ENCODE measurements at places on chromosomes 1 and 21. TPM values are rescaled to one million over a fixed set of nuclear protein-coding genes. Genes with fewer than 3 reads are reported as not detected.

- no peak overlapping the region for H3K4me3 ChIP-seq
- no peaks in the 10 kb centered on the region for H3K27me3 ChIP-seq
- H3K27ac ChIP-seq = no peak overlapping the region
- no peaks in the 10 kb centered on the region for H3K36me3 ChIP-seq
- no peak for DNase-seq
Measured at GRCh38 chr21:42905195-42905594, 12.1 kb downstream of the NDUFV3 start.

DNA sequence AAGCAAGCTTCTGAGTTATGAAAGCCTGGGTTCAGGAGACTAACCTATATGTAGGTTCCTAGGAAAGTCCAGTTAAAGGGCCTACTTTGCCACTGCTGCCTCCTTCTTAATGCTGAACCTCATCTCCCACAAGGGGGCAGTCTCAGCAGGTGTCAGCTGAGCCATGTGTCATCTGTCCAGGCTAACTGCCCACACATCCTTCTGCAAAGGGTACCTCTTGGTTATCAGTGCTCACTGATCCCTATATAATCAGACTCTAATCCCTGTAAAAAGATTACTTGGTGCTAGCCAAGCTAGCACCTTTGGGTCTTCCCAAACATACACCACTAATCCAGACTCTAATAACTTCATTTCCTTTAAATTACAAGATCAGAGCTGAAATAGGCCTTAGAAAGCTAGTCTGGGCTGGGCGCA, 9.0 kb downstream of the PRDX1 start:
- peaks cover 87% of the 10 kb centered on the region for H3K36me3 ChIP-seq
- no peak overlapping the region for H3K4me3 ChIP-seq
- H3K27me3 ChIP-seq = no peaks in the 10 kb centered on the region
- no peak for DNase-seq

- no peaks in the 10 kb centered on the region for H3K27me3 ChIP-seq
- H3K4me1 ChIP-seq = peaks cover 4% of the 10 kb centered on the region
- H3K36me3 ChIP-seq = no peaks in the 10 kb centered on the region
- DNase-seq = no peak
- no peak overlapping the region for H3K4me3 ChIP-seq
Measured at GRCh38 chr1:76269155-76269554, 194.6 kb downstream of the ST6GALNAC3 start.

DNA sequence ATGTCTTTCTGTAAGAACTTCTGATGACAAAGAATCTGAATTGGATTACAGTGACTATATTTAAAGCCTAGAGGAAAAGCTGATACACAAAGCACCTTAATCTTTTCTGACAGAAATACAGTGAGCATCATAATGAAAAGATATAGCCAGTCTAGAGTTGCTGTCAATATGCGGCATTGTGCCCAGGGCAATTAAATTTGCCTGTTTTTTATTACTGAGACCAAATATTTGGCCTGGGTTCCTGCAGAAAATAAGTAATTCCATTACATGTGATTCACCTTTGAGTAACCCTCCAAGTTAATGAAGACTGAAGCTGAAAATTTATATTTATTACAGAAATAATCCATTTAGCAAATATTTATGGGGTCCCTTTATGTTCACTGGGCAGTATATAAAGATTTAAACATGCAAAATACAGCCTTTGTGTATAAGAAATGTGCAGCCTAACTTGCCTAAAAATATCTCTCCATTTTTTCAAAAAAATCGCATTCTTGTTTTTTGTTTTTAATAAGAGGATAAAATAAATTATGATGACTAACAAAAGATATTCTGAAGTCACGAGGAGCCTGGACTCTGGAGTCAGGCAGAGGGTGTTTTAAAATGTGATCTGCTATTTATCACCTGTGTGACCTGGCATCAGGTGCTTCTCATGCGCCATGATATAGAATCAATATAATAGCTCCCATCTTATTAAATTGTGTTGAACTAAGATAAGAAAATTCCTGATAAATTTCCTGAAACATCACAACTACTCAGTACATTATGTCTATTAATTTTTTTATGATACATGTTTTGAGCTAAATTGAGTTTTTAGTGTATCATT, 83.6 kb downstream of the SGIP1 start:
- no peak for DNase-seq
- no peak overlapping the region for H3K27ac ChIP-seq
- H3K36me3 ChIP-seq = no peaks in the 10 kb centered on the region
- H3K4me3 ChIP-seq = no peak overlapping the region

GRCh38 chr1:11483581-11484320, 4.8 kb downstream of the DISP3 start:
- no peak overlapping the region for H3K4me3 ChIP-seq
- no peak for DNase-seq
- no peaks in the 10 kb centered on the region for H3K36me3 ChIP-seq
- H3K27me3 ChIP-seq = no peaks in the 10 kb centered on the region
- no peak overlapping the region for H3K27ac ChIP-seq

DNA sequence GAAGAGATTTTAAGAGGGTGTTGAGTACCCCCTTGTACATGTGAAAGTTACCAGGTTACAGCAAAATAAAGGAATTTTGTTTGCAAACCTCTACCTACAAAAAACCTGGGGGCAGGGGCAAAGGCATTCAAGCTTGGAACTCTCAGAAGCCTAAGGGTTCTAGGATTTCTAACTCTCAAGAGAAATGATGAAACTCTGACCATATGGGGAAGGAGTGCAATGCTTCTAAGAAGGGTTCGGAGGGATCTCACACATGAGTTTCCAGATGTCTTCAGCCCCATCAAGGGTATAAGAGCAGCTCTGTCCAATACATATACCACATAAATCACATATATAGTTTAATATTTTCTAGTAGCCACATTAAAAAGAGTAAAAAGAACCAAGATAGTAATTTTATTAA, 7.3 kb upstream of the FCGR2A start:
- no peak for DNase-seq
- H3K4me3 ChIP-seq = no peak overlapping the region
- no peaks in the 10 kb centered on the region for H3K27me3 ChIP-seq
- no peaks in the 10 kb centered on the region for H3K36me3 ChIP-seq
- no peaks in the 10 kb centered on the region for H3K4me1 ChIP-seq

DNA sequence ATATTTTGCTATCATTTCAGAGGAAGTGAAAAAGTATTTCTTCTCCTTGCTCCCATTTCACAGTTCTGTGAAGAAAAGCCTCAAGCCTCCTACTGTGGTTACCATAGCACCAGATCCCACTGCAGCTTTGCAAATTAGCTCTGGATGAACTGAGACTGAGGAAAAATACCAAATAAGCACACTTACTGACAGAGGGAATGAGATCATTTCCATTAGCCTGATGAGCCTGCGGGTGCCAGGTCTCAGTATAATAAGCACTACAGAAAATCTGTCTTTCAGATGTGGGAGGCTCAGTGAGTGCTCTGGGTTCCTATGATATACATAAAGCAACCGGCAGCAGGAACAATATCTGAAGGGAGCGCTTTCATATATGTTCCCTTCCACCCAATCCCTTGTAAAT, 21.4 kb downstream of the XKR8 start:
- H3K27me3 ChIP-seq = no peaks in the 10 kb centered on the region
- peaks cover 15% of the 10 kb centered on the region for H3K36me3 ChIP-seq
- no peak overlapping the region for H3K4me3 ChIP-seq
- no peak overlapping the region for H3K27ac ChIP-seq
- H3K4me1 ChIP-seq = no peaks in the 10 kb centered on the region

DNA sequence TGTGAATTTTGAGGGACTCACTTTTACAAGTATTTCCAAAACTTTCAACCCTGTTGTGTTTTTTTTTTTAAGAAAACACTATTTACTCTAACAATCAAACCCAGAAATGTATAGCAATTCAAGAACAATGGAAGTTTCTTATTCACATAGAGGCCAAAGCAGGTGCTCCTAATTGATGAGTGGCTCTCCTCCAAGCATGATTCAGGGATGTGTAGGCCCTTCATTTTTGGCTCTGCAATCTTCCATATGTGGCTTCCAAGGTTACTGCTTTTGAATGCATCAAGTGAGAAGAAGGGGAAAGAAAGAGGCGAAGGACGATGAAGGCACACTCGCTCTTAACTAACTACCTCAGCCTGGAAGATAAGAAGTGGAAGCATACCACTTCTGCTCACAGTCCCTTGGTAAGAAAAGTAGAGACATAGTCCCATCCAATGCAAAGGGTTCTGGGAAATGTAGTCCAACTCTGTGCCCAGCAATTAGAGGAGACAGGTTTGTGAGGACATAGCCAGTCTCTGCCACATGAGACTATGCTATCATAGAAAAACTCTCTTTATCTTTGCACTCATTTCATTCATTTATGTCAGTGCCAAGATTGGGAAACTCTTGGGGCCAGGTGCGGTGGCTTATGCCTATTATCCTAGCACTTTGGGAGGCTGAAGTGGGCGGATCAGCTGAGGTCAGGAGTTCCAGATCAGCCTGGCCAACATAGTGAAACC, 46.0 kb downstream of the OPTC start:
- no peak overlapping the region for H3K4me3 ChIP-seq
- no peaks in the 10 kb centered on the region for H3K27me3 ChIP-seq
- H3K27ac ChIP-seq = no peak overlapping the region
- H3K36me3 ChIP-seq = no peaks in the 10 kb centered on the region

DNA sequence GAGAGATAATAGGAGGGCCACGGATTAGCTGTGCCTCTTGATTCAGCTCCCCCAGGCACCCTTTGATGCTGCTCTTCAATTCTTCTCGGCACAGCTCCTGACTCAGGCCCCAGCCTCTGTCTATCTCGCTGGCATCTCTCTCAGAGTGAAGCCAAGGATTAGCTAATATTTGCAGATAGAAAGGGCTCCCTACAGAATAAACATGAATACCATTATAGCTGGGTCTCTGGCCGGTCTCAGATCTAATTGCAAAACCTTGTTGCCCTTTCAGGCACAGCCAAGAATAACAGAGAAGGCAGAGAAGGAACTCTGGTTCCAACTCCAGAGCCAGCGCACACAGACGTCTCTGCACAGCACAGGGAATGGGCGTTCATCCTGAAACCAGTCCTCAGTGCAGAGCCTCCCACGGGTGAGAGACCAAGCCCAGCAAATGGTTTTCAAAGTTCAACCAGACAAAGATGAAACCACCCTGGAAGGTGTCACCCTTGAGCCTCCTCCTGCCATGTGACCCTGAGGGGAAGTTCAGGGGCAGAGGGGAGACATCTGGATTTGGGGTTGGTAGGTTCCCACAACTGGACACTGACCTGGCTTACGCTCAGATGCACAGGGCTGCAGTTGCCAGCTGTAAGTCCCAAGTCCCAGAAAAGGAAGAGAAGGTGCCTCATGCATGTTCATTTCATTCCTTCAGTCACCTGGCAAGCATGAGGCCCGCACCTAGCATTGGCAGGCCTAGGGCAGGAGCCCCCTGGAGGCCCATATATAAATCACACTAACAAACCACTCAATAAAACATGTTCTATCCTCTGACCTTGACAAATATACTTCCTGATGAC, 394.0 kb downstream of the NPHP4 start:
- H3K4me1 ChIP-seq = no peaks in the 10 kb centered on the region
- no peaks in the 10 kb centered on the region for H3K27me3 ChIP-seq
- no peak overlapping the region for H3K27ac ChIP-seq
- no peak overlapping the region for H3K4me3 ChIP-seq
- DNase-seq = peak; percentile 52
- H3K36me3 ChIP-seq = no peaks in the 10 kb centered on the region

The GPR61 gene
- not detected for total RNA-seq

The HCRTR1 gene
- not detected for total RNA-seq

The HSF2BP gene
- total RNA-seq = 2.7 TPM

The C1orf226 gene
- 2.7 TPM for total RNA-seq

The CCDC27 gene
- total RNA-seq = not detected

The APOBEC4 gene
- total RNA-seq = not detected

The SMPDL3B gene
- 2.0 TPM for total RNA-seq

The MAN1A2 gene
- total RNA-seq = 30.7 TPM
